Aorta (tissue), 5 donors: ENCODE measurements at places on chromosomes 11 and 22. TPM values are rescaled to one million over a fixed set of nuclear protein-coding genes. Genes with fewer than 3 reads are reported as not detected.

CCDC157 gene
- 1.0 TPM for polyA plus RNA-seq

SHISAL1 gene
- polyA plus RNA-seq = 0.26 TPM

FREY1 gene
- not detected for polyA plus RNA-seq

FGF19 gene
- not detected for polyA plus RNA-seq

LRRC51 gene
- polyA plus RNA-seq = 8.6 TPM

GANAB gene
- polyA plus RNA-seq = 117 TPM
